Adipocyte (in vitro differentiated cells): ENCODE measurements at places on chromosomes 2 and 18.

DNA sequence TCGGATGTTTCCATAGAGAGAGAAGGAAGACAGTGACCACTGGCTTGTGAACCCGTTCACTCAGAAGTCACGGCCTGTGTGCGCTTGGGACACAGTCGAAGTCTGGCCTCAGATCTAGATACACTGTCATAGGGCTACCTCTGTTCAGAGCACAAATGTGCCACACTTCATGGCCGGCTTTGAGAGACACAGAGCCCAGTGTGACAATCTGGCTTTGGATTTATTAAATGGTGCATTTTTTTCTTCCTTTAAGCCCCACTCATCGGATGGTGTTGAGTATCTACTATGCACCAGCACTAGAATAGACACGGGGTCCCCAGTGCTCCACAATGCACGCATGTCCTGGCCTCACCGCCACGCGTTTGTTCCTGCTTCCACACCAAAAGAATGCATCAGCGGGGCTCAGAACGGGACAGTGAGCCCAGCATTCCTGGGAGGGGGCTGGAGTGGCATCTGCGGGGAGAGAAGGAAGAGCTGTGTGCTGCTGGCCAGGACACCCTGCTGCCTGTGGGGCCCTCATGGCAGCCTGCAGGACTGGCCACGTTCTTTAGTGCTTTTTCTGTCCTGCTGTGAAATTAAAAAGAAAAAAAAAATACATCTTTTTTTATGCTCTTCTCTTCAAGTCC is 738.9 kb upstream of the SALL3 start:
- no peak for DNase-seq

GRCh38 chr2:188601927-188602326 is 310.3 kb downstream of the GULP1 start:
- no peak for DNase-seq

- no peak for DNase-seq
These were observed 111.5 kb upstream of the SULT1C3 start for GRCh38 chr2:108128249-108128648.

DNA sequence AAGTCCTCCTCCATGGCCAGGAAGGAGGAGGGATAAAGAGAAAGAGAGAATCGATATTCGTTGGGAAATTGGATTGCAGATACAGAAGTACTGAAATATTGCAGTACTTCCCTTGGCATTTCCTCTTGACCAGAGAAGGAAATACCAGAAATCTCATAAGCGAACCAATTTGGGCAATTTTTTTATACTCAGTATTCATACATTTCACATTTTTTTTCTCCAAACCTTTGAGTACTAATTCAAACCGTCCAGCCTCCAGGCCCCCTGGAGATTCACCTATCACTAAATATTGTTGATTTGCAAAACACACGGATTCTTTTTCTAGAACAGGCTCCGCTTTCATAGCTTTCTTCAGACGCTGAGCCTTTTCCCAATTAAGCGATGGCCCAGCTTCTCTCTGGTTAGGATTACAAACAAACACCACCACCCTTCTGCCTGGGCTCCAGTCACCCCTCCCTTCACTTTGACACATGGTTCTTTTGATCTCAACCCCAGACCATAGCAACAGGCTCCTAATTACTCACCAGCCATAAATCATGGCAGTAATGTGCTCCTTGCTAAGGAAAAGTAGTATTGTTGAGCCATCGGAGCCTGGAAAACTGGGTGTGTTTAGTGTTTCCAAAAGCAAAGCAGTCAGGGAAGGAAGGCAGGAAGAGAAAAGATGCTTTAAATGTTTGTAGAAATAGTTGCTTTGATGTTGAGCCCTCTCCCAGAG is 138.4 kb upstream of the CCDC68 start:
- peak; percentile 32 for DNase-seq

GRCh38 chr18:65755616-65756015 is 4.8 kb downstream of the CDH7 start:
- DNase-seq: no peak

DNA sequence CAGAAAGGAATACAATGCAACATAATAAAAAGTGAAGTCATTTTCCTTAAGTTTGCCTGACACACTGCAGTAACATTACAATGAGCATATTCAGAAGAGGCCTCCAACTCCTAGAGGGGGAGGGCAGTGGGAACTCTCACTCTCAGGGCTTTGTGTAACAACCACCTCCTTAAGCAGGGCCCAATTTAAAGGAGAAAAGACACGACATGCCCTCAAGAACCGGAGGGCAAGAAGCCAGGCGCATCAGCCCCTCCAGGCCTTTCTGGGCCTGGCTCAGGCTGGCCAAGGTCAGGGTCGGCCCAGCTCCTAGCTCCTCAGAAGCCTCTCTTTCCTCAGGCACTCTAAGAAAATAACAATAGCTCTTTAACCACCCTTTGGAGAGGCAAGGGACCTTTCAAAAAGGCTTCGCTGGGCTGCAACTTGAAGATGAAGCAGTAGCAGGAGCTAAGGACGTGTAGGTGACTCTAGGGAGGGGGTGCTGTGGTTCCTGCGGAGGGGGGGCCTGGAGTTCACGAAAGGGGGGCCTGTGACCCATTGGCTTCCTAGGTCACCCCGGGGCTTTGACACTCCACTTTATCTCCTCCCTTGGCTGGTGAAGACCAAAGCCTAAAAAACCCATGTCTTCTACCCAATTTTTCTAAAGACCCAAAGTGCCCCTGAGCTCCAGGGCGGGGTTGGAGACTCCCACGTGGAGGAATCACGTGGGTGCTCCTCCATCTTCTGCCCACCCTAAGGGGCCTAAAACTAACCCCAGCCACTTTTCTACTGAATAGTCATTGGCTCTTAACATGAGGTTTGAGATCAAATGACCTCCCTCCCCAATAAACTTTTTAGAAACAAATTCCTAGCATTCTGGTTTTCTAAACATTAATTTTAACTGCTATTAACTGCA is 13.3 kb downstream of the SERTAD2 start:
- DNase-seq: peak; percentile 40
